ENCODE measurements at places on chromosomes 1 and 21.

DNA sequence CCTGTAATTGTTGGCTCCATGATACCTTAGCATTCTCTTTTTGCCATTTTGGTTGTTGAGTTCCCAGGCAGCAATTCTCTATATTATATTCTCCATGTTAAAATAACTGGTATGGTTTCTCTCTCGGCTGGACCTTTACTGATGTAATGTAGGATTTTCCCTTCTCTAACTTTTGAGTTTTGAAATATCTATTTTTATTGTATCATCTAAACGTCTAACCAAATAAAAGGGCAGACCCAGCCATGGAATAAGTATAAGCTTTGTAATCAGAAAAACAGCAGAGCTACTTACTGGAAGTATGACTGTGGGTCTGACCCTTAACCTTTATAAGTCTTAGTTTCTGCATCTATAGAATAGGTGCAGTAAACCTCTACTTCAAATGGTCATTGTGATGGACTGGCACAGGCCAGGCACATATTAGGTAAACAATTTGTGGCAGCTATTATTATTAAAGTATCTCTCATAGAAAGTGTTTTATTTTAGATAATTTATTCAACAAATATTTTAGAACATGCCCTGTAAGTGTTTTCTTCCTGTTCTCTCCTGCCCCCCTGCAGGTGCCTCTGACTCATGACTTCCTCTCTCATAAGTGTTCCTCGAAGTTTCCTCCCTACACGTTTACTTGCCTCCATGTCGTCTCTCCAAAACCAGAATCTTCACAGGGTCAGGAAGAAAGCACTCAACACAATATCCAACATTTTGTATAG is 224.9 kb upstream of the FGGY start:
- H3K36me3 ChIP-seq: no peaks in the 10 kb centered on the region
- H3K27ac ChIP-seq: peak overlapping the region; percentile 78
- no peaks in the 10 kb centered on the region for H3K27me3 ChIP-seq
- no peak for ATAC-seq

- no peak overlapping the region for H3K4me3 ChIP-seq
- H3K4me1 ChIP-seq: no peaks in the 10 kb centered on the region
- H3K27ac ChIP-seq: no peak overlapping the region
- ATAC-seq: no peak
Observed at GRCh38 chr1:61140778-61141177, 58.4 kb downstream of the NFIA start.

GRCh38 chr1:166069390-166069789 is 97.4 kb downstream of the FAM78B start:
- H3K27ac ChIP-seq: no peak overlapping the region
- no peaks in the 10 kb centered on the region for H3K36me3 ChIP-seq
- no peak overlapping the region for H3K4me3 ChIP-seq
- no peaks in the 10 kb centered on the region for H3K27me3 ChIP-seq

GRCh38 chr1:55640708-55641473 is 425.7 kb upstream of the USP24 start:
- peak overlapping the region; percentile 78 for H3K27ac ChIP-seq
- peaks cover 10% of the 10 kb centered on the region for H3K4me1 ChIP-seq
- H3K27me3 ChIP-seq: no peaks in the 10 kb centered on the region
- peak overlapping the region; percentile 65 for H3K4me3 ChIP-seq
- no peak for ATAC-seq

DNA sequence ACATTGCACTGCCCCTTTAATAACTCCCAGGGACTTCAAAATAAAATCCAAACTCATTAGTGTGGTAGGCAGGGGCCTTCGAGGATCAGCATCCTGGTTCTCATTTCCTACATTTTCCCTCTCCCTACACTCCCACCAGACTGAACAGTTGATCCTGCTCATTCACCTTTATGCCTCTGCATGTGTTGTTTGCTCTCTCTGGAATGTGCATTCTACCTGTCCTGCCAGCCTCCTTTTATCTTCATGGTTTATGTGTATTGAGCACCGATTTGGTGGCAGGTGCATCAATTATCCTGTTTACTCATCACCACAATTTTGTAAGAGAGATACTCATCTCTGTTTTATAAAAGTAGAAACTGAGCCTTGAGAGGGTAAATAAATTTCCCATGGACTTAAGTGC is 125.0 kb downstream of the ADSS2 start:
- H3K4me1 ChIP-seq: peaks cover 14% of the 10 kb centered on the region
- peaks cover 5% of the 10 kb centered on the region for H3K36me3 ChIP-seq
- no peak for ATAC-seq
- H3K4me3 ChIP-seq: no peak overlapping the region

GRCh38 chr1:17027900-17028299 is 16.2 kb upstream of the ATP13A2 start:
- H3K27ac ChIP-seq: no peak overlapping the region
- H3K4me3 ChIP-seq: no peak overlapping the region
- peaks cover 37% of the 10 kb centered on the region for H3K36me3 ChIP-seq
- H3K27me3 ChIP-seq: no peaks in the 10 kb centered on the region
- no peak for ATAC-seq
- peaks cover 13% of the 10 kb centered on the region for H3K4me1 ChIP-seq

DNA sequence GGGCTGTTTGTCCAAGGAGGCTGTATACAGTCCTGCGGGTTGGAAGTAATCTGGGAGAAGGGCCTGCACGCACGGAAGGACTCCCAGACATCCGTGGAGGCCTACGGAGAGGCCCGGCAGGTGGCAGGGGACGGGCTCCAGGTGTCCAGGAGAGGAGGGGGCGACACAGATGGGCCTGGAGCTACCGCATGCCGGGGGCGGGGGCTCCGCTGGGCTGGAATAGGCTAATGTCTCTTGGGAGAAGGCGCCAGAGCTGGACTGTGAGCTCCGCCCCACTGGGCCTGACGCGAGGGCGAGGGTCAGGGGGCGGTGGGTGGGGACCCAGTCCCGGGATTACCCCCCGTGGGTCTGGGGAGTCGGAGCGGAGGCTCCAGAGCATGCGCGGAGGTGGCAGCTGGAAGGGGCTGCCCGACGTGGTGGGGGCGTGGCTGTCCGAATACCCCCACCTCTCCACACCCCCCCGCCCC is 659 bp downstream of the AGO1 start:
- peak; percentile 13 for ATAC-seq
- peak overlapping the region; percentile 97 for H3K27ac ChIP-seq
- H3K4me1 ChIP-seq: peaks cover 52% of the 10 kb centered on the region
- H3K27me3 ChIP-seq: no peaks in the 10 kb centered on the region
- H3K4me3 ChIP-seq: peak overlapping the region; percentile 100

GRCh38 chr1:27136236-27136551 is 18.7 kb downstream of the SLC9A1 start:
- H3K36me3 ChIP-seq: peaks cover 7% of the 10 kb centered on the region
- peak overlapping the region; percentile 93 for H3K27ac ChIP-seq
- no peak for ATAC-seq
- no peak overlapping the region for H3K4me3 ChIP-seq
- peaks cover 81% of the 10 kb centered on the region for H3K4me1 ChIP-seq
- H3K27me3 ChIP-seq: no peaks in the 10 kb centered on the region

GRCh38 chr1:222643606-222643937 is 25.7 kb downstream of the MIA3 start:
- peaks cover 9% of the 10 kb centered on the region for H3K36me3 ChIP-seq
- H3K4me1 ChIP-seq: peaks cover 15% of the 10 kb centered on the region
- H3K4me3 ChIP-seq: peak overlapping the region; percentile 79
- ATAC-seq: no peak

DNA sequence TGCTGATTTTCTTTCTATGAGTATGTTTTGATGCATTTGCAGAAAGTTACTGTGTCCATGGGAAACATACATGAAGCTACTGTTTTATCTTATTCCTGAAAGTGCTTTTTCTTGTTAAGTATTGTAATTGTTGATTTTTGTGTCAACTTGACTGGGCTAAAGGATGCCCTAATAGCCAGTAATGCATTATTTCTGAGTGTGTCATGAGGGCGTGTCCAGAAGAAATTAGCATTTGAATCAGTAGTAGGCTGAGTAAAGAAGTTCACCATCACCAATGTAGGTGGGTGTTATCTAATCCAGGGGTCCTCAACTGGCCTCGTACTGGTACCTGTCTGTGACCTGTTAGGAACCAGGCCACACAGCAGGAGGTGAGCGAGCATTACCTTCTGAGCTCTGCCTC is 760.2 kb downstream of the PLA2G4A start:
- no peak overlapping the region for H3K27ac ChIP-seq
- no peak overlapping the region for H3K4me3 ChIP-seq
- H3K4me1 ChIP-seq: no peaks in the 10 kb centered on the region
- H3K36me3 ChIP-seq: no peaks in the 10 kb centered on the region

DNA sequence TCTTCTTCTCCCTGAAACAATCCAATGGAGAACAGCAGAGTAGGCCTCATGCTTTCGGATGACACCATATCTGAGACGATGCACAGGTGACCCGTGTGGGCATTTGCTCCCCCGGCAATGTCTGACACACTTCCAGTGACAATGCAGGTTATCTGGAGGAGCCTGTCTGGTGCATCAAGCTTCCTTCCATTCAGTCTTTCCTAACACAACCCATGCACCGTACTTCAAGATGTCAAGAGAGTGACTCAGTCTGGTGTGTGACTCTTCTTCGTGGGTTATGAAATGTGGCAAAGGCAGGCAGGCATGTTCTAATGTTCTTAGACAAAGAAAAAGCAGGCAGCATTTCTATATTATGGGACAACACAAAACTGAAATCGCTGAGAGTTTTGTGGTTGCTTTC is 159.1 kb downstream of the EDEM3 start:
- no peaks in the 10 kb centered on the region for H3K4me1 ChIP-seq
- peaks cover 22% of the 10 kb centered on the region for H3K27me3 ChIP-seq
- H3K4me3 ChIP-seq: no peak overlapping the region
- peak; percentile 24 for ATAC-seq
- no peak overlapping the region for H3K27ac ChIP-seq

DNA sequence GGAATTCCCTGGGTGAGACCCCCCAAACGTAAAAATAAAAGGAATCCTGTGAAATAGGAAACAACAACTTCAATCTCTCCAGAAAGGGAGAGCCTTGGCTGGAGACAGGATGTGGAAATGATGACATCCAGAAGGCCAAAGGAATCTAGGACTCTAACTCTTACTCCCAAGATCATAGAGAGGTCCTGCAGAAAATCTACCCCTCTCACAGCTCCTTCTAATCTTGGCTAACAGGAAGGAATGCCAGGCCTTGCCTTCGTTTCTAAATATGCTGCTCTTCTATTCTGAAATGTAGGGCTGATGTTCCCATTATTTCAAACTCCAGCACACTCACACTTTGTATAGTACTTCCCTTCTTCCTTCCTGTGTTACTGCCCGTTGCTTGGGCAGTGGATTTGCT is 40.7 kb downstream of the ARHGEF11 start:
- H3K36me3 ChIP-seq: no peaks in the 10 kb centered on the region
- H3K4me3 ChIP-seq: no peak overlapping the region
- H3K4me1 ChIP-seq: no peaks in the 10 kb centered on the region

- no peaks in the 10 kb centered on the region for H3K4me1 ChIP-seq
- peaks cover 6% of the 10 kb centered on the region for H3K36me3 ChIP-seq
- H3K4me3 ChIP-seq: no peak overlapping the region
- no peak overlapping the region for H3K27ac ChIP-seq
Observed at GRCh38 chr1:197521118-197521739, 253.2 kb downstream of the CRB1 start.

GRCh38 chr1:99777752-99778151 is 11.3 kb upstream of the FRRS1 start:
- H3K4me1 ChIP-seq: peaks cover 15% of the 10 kb centered on the region
- no peak for ATAC-seq
- no peak overlapping the region for H3K4me3 ChIP-seq

GRCh38 chr1:178529364-178530036 is 16.6 kb downstream of the TEX35 start:
- H3K27ac ChIP-seq: no peak overlapping the region
- H3K27me3 ChIP-seq: no peaks in the 10 kb centered on the region
- no peaks in the 10 kb centered on the region for H3K36me3 ChIP-seq
- no peak for ATAC-seq

GRCh38 chr1:219549215-219549614 is 63.7 kb downstream of the ZC3H11B start:
- H3K36me3 ChIP-seq: no peaks in the 10 kb centered on the region
- H3K4me1 ChIP-seq: no peaks in the 10 kb centered on the region

DNA sequence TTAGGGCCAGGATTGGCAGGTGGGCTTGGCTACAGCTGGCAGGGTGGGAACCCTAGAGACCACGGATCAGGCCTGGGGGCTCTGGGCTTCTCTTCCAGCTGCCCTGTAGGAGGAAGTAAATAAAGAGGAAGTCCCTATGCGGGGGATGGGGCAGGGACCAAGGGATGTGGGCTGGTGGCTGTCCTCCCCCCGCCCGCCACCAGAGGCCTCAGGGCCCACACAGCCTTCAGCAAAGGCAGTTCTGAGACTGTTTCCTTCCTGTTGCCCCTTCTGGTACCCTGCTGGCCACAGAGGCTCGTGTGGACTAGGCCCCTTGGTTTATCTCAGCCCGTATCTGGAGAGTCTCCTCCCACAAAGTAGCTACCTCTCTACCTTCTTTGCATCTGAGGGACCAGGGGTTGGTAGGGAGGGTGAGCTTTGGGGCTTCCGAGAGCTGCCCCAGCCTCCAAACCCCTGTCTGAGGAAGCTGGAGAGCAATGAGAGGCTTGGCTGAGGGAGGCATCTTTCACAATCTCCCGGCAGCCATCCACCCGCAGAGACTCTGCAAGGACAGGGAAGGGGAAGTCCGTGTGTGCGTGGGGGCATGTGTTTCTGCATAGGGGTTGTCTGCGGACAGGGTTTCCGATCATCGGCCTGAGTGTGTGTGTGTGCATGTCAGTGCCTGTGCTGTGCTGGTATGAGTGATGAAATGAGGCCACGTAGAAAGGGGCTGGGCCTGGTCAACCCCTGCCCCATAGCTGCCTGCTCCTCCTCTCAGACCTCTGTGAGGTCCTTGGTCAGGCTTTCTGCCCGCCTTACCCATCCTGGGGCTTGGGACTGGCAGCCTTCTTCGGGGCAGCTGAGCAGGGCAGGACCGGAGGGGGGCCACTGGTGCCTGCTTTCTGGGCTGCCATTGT is 12.5 kb downstream of the RPS6KA1 start:
- H3K36me3 ChIP-seq: peaks cover 16% of the 10 kb centered on the region
- ATAC-seq: peak; percentile 78
- H3K27me3 ChIP-seq: no peaks in the 10 kb centered on the region

- peaks cover 12% of the 10 kb centered on the region for H3K27me3 ChIP-seq
- H3K36me3 ChIP-seq: no peaks in the 10 kb centered on the region
- peaks cover 30% of the 10 kb centered on the region for H3K4me1 ChIP-seq
Observed at GRCh38 chr21:43341378-43342161, 85.4 kb downstream of the SIK1 start.

DNA sequence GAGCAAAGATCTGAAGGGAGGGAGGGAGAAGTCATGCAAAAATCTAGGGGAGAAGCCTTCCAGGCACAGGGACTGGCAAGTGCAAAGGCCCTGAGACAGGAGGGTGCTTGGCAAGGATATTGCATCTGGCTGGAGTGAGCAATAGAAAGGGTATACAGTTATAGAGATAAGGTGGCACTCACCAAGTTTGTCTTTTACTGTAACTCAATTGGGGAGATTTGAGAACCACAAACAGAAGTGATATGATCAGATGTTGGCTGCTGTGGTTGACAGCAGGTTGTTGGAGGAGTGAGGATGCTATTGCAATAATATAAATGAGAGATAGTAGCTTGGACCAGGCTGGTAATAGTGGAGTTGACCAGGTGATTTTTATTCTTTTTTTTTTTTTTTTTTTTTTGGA is 25.6 kb downstream of the MCOLN3 start:
- H3K36me3 ChIP-seq: no peaks in the 10 kb centered on the region
- no peak overlapping the region for H3K27ac ChIP-seq
- ATAC-seq: no peak
- no peaks in the 10 kb centered on the region for H3K27me3 ChIP-seq

- H3K27me3 ChIP-seq: peaks cover 10% of the 10 kb centered on the region
- no peaks in the 10 kb centered on the region for H3K4me1 ChIP-seq
- H3K4me3 ChIP-seq: no peak overlapping the region
- H3K36me3 ChIP-seq: no peaks in the 10 kb centered on the region
Observed at GRCh38 chr1:36675106-36675505, 192.4 kb upstream of the CSF3R start.

- H3K27ac ChIP-seq: no peak overlapping the region
- H3K4me3 ChIP-seq: no peak overlapping the region
- H3K36me3 ChIP-seq: no peaks in the 10 kb centered on the region
Observed at GRCh38 chr1:218617986-218618385, 272.9 kb downstream of the TGFB2 start.
